ENCODE measurements at places on chromosomes 12 and 14. TPM values are rescaled to one million over a fixed set of nuclear protein-coding genes. Genes with fewer than 3 reads are reported as not detected.

BDKRB2 gene
- not detected for total RNA-seq

KRT3 gene
- not detected for total RNA-seq

ACRBP gene
- 0.71 TPM for total RNA-seq

AMDHD1 gene
- total RNA-seq = 1.5 TPM

ZC2HC1C gene
- total RNA-seq = 0.84 TPM

SLC5A8 gene
- not detected for total RNA-seq
